ENCODE measurements at places on chromosomes 6 and 20.

- no peak for DNase-seq
Observed at GRCh38 chr6:108739496-108740330, 108.5 kb upstream of the ARMC2 start.

GRCh38 chr20:39075731-39076130 lies 113.6 kb downstream of the DHX35 start:
- no peak for DNase-seq

- DNase-seq, result peak; percentile 35
Observed at GRCh38 chr20:50837532-50838321, 42.9 kb downstream of the BCAS4 start.

GRCh38 chr20:3100480-3100879 lies 16.0 kb upstream of the AVP start:
- DNase-seq, result no peak

DNA sequence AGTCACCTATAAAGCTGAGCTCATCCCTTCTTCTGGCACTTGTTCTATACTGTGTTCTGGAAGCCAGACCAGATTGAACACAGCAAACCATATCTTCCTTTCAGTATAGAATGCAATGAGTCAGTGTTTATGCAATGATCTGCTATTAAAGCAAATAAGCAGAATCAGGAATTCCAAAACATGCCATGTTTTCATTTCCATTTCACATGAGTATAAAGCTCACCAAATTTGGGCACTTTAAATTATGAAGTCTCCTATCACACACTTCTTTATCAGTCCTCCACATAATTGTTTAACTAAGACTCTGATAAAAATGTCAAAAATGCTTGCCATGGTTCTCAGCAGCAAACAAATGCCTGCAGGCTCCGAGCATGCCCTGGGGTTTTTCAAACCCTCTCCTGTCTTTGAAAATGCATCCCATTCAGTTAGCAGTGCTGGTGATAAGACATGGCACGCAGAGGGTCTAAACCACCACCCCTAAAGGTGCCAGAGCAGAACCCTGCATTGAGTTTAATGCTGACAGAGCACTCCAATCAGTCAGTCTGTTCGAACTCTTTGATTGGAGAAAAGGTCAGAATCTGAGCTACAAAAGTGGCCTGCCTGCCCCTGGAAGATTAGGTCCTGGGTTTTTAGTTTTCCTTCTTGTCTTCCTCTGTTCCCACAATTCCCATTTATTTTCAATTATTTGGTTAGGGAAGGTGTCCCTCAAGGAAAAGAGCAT lies 234.1 kb downstream of the GMPR start:
- DNase-seq, result no peak

- DNase-seq, result peak; percentile 74
Observed at GRCh38 chr6:151044465-151045441, 179.3 kb downstream of the MTHFD1L start.

DNA sequence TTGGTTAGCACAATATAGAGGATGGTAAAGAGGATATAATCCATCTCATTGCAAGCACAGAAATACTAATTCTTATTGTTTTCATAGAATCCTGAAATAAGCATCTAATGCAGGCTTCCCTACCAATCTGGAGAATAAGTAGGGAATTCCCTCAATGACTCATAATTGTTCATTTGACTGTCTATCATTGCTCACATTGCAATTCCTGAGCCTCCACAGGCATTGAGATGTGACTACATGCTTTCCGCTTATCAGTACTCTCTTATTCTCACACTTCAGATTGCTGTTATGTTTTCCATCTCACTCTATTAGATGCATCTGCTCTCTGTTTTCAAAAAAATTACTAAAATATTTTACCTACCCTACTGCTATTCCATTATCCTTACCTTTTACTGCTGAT lies 216.2 kb upstream of the PRSS16 start:
- no peak for DNase-seq

DNA sequence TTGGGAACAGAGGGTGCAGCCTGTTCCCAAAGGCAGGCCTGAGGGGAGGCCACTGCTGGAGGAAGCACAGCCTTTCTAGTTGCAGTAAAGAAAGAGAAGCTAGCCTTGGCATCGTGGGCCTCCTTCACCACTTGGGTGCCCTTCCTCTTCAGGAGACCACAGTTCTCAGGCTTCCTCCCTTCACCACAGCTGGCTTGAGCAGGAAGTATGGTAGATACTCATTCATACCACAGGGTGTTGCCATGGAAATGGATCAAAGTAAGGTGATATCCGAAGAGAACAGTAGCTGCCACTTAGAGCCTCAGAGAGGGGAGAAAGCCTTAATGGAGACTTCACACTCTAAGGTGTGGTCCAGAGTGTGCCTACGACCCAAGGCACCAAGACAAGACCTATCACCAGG lies 120.4 kb upstream of the RIPOR2 start:
- no peak for DNase-seq

DNA sequence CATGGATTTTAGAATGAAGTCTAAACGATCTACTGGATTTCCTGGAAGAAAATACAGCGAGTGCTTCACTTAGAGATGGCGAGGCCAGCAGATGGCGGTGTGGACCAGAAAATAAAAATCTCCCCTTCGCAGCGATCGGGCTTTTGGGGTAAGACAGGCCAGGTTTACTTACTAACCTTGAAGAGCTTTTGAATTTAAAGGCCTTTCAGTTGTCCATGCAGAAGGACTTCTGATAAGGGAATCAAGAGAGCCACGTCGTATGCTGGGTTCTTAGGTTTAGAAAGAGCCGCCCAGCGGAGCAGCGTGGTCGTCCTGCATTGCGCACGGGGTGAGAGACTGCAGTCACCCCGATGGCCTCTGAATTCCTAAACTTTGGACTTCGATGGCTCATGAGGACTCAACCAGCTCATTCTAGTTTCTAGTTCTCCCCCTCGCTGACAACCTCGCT lies 125.2 kb upstream of the RALGAPA2 start:
- DNase-seq, result peak; percentile 81

DNA sequence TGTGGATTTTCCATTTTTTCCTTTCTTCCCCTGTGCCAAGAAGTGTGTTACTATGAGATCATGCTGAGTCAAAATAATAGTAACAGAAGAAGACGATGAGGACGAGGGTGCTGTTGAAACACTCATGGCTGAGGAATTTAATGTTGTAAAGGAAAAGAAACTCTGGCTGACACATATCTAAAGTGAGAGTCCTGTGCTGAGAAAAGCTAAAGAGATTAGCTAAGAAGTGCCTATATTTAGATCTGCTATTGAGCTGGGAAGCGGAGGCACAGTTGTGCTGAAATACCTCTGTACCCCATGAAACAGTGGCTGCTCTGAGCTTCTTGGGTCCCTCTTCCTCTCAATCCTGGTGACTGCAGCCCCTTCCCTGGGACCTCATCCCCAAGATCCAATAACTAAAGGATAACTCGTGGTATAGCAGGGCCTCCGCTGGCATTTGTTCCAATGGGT lies 1.1 kb upstream of the SYTL3 start:
- DNase-seq, result no peak

GRCh38 chr6:37396571-37397180 lies 36.3 kb upstream of the CMTR1 start:
- DNase-seq, result no peak

DNA sequence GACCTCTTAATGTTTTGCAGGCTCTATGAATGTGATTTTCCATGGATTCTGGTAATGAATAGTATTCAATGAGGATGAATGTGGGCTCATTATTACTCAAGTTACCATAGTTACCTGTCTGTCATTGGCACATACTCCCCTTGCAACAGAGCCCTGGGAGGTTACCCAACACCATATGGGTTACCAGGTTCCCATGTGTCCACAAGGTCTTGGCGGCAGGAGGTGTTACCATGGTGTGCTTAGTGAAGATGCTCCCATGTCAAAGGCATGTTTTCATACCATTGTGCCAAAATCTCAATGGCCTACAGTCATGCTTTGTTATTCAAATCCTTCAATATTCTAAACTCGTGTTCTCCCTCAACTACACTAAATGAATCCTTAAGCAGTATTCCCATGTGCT lies 232.5 kb downstream of the HDGFL1 start:
- DNase-seq, result no peak

DNA sequence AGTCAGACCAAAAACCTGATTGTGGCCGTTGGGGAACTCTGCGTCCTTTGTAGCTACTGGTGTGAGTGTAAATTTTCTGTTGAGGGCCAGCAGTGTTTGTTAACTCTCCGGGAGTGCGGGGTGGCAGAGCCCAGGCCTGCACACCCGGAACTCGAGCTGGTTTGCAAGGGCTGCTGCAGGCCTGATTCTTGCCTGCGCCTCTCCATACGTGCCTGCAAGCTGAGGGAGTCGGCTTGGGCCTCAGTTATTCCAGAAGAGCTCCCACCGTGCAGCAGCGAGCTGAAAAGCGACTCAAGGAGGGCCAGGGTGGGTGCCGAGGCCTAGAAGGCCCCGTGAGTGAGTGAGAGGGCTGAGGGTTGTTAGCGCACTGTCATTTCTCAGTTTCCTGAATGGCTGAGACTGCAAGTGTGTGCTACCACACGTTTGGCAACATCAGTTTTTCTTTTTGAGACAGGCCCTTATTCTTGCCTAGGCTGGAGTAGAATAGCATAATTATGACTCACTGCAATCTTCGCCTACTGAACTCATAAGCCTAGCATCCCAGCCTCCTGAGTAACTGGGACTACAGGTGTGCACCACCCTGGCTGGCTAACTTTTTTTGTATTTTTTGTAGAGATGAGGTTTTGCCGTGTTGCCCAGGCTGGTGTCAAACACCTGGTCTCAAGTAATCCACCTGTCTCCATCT lies 33.9 kb upstream of the KIF13A start:
- no peak for DNase-seq

GRCh38 chr6:17096096-17096495 lies 5.8 kb upstream of the STMND1 start:
- DNase-seq, result no peak

DNA sequence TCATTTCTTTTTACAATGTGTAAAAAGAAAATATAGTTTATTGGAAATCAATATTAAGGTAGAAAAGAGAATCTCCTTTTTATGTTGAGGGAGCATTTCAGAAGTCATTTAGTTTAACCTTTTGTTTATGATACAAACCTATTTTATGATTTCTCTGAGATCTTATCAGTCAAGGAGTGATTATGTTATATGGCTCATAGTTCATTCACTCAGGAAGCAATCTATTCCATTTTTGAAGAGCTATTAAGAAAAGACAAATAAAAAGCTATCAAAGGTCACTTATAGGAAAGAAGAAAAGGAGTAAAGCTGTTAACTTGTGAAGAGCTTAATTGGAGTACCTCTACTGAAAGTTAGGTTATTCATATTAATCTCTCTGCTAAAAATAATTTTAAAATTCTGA lies 526.6 kb upstream of the JAG1 start:
- DNase-seq, result no peak

GRCh38 chr20:32326504-32326845 lies 31.7 kb upstream of the ASXL1 start:
- DNase-seq, result no peak

DNA sequence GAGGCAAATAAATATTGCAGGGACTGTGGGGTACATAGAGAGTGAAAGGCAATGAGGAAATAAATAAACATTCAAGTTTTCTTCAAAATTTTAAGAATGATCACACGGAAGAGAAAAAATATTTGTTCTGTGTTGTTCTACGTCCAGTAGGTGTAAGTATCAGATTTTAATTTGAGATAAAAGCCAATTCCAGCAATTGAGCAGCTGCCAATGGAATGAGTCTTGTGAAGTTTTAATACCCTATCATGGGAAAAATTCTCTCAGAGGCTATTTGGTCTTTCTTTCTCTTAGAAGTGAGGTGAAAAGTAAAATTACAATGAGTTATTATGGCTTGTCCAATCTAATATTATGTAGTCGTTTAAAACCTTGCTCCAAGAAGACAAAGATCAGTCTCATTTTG lies 195.7 kb upstream of the CITED2 start:
- DNase-seq, result no peak

DNA sequence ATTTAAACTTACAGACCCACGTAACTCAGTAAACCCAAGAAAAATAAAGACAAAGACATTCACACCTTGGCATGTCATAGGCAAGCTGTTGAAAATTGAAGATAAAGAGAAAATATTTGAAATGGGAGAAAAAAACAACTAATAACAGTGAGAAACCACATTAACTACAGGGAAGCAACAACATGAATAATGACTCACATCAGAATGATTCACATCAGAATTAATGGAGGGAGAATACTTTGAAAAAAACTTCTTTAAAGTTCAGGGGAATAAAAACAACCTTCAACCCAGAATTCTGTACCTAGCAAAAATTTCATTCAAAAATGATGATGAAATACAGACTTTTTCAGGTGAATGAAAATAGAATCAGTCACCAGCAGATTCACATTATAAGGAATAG lies 32.9 kb upstream of the SLC22A3 start:
- DNase-seq, result no peak

- peak; percentile 66 for DNase-seq
Observed at GRCh38 chr6:148611213-148611612, 135.6 kb upstream of the UST start.

DNA sequence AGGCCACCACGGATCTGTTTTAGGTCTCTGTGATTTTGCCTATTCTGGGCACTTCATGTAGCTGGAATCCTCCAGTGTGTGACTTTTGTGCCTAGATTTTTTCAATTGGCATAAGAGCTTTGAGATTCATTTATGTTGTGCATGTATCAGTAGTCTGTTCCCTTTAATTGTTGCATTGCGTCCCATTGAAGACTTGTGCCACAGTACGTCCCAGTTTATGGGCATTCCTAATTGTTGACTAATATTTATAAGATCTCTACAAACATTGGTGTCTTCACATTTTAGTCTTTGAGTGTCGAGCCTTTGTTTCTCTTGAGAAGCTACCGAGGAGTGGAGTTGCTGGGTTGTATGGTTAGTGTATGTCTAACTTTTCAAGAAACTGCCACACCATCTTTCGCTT lies 704 bp upstream of the FAM210B start:
- DNase-seq, result no peak

DNA sequence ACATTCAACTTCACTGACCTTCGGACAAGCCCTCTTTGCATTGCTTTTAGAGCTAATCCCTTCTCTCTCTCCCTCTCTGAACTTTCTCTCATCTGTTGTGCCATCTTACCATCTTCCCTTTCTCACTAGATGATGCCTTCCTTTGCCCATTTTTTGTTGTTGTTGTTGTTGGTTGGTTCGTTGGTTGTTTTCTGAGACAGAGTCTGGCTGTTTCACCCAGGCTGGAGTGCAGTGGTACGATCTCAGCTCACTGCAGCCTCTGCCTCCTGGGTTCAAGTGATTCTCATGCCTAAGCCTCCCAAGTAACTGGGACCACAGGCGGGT lies 18.8 kb downstream of the MAP3K5 start:
- no peak for DNase-seq

GRCh38 chr20:51470499-51470820 lies 72.1 kb downstream of the NFATC2 start:
- no peak for DNase-seq

DNA sequence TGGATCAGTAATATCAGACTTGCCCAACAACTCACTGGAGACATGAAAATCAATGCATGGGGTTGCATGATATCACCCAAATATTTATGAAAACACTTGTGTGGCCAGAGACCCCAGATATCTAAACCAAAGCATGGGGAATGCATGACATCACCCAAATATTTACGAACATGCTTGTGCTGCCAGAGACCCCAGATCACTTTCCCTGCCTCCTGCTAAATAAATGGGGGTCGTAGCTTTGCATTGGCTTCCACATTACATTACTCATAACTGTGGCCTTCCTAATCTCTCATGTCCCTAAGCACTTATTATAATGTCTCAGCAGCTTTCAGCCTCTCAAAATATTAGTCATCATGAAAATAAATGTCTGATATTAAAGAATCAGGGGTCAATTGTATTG lies 838.0 kb upstream of the DEFB115 start:
- DNase-seq, result no peak

- no peak for DNase-seq
Observed at GRCh38 chr6:110329714-110330436, 28.3 kb downstream of the METTL24 start.

Measured in right cardiac atrium (tissue), 5 donors.